ENCODE measurements at places on chromosomes 3 and 15. TPM values are rescaled to one million over a fixed set of nuclear protein-coding genes. Genes with fewer than 3 reads are reported as not detected.

The YEATS2 gene
- polyA plus RNA-seq = 32.0 TPM

The SLC7A14 gene
- polyA plus RNA-seq = 2.5 TPM

The FBXL2 gene
- polyA plus RNA-seq = 14.4 TPM

The KBTBD12 gene
- not detected for polyA plus RNA-seq

DNA sequence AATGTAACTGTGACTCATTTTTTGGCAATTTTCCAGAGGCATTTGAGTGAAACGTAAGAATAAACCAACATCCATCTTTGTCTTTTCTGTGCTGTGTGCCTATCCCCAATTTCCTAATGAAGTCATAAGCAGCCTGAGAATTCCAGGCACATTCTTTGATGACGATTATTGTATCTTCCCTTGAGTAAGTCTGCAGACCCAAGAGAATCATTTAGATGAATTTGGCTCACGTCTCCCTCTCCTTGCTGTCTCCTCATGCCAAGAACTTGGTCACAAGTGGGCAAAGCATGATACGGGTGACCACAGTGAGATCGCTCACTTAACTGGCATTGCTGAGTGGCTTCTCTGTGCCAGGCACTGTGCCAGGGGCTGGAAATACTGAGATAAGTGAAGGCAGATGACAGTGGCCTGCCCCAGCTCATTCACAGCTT lies 384.5 kb upstream of the IL12A start:
- no peaks in the 10 kb centered on the region for H3K27me3 ChIP-seq
- H3K4me3 ChIP-seq = no peak overlapping the region
- peak; percentile 68 for DNase-seq

- H3K4me3 ChIP-seq = no peak overlapping the region
- no peak for DNase-seq
- H3K36me3 ChIP-seq = no peaks in the 10 kb centered on the region
- H3K4me1 ChIP-seq = no peaks in the 10 kb centered on the region
Observed at GRCh38 chr3:88282528-88283241, 132.9 kb downstream of the C3orf38 start.

DNA sequence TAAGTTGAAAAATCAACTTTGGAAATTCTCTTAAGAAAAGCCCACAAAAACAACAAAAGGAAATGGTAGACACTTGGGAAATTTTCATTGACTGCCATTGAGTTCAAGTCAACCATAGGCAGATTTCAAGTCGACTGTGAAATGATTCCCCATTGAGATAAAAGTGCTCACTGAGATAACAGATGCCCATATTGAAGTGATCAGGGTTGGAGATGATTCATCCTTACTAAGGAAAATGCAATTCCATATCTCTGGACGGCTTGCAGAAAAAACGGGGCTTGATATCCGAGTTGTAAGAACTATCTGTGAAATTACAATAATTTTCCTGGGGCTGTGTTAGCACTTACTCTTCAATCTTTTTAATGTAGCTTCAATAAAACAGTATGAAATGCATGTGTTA lies 373.1 kb upstream of the THRB start:
- no peak for DNase-seq
- H3K27me3 ChIP-seq = no peaks in the 10 kb centered on the region
- no peak overlapping the region for H3K27ac ChIP-seq
- no peaks in the 10 kb centered on the region for H3K36me3 ChIP-seq
- no peak overlapping the region for H3K4me3 ChIP-seq

DNA sequence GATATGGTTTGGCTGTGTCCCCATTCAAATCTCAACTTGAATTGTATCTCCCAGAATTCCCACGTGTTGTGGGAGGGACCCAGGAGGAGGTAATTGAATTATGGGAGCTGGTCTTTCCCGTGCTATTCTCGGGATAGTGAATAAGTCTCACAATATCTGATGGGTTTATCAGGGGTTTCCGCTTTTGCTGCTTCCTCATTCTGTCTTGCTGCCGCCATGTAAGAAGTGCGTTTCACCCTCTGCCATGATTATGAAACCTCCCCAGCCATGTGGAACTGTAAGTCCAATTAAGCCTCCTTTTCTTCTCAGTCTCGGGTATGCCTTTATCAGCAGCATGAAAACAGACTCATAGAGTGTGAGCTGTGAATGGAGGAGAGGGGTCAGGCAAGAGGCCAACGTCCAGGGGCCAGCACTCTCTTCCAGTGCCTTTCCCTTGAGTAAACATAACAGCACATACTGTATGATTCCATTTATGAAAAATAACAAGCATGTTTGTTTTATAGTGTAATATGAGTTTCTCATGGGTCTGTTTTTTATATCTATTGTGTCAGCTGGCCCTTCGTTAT lies 16.3 kb upstream of the LCTL start:
- peaks cover 7% of the 10 kb centered on the region for H3K4me1 ChIP-seq
- H3K27ac ChIP-seq = no peak overlapping the region
- H3K27me3 ChIP-seq = peaks cover 9% of the 10 kb centered on the region
- peak; percentile 28 for DNase-seq
- H3K36me3 ChIP-seq = no peaks in the 10 kb centered on the region

GRCh38 chr3:139499536-139499935 lies 23.2 kb upstream of the RBP2 start:
- no peak overlapping the region for H3K27ac ChIP-seq
- no peaks in the 10 kb centered on the region for H3K4me1 ChIP-seq
- no peak overlapping the region for H3K4me3 ChIP-seq

GRCh38 chr3:142112601-142113000 lies 36.7 kb downstream of the TFDP2 start:
- H3K4me3 ChIP-seq = no peak overlapping the region
- no peaks in the 10 kb centered on the region for H3K36me3 ChIP-seq
- H3K27ac ChIP-seq = no peak overlapping the region
